Temporal lobe (tissue), 4 donors: ENCODE measurements at places on chromosomes 5 and 9. TPM values are rescaled to one million over a fixed set of nuclear protein-coding genes. Genes with fewer than 3 reads are reported as not detected.

Gene IFNB1
- total RNA-seq = not detected

Gene SMC2
- total RNA-seq = 18.4 TPM

Gene NUTM2G
- total RNA-seq = not detected

Gene LEAP2
- total RNA-seq = 0.74 TPM

Gene FAXDC2
- total RNA-seq = 5.4 TPM

Gene CTNND2
- total RNA-seq = 115 TPM

Gene SELENOP
- total RNA-seq = 35.4 TPM

Gene SLC45A2
- 0.49 TPM for total RNA-seq

Gene OR1J4
- not detected for total RNA-seq
